NCI-H526 (cell line): ENCODE measurements at places on chromosomes 2 and 18.

- DNase-seq, result no peak
These were observed 212.3 kb downstream of the CDH20 start for GRCh38 chr18:61545281-61546245.

DNA sequence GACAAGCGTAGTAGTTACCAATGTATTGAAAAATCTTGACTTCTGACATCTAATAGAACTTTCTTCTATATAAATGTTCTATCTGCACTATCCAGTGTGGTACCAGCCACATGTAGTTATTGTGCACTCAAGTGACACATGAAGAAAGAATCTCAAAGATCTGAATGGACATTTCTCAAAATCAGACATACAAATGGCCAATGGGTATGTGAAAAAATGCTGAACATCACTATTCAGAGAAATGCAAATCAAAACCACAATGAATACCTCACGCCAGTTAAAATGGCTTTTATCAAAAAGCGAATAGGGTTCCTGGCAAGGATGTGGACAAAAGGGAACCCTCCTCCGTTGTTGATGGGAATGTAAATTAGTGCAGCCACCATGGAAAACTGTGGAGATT lies 37.5 kb upstream of the SMCHD1 start:
- DNase-seq, result peak; percentile 0

- DNase-seq, result no peak
These were observed 168.8 kb downstream of the ZNF385B start for GRCh38 chr2:179692610-179693009.

- DNase-seq, result no peak
These were observed 135.9 kb downstream of the ALPK2 start for GRCh38 chr18:58492891-58493469.

- no peak for DNase-seq
These were observed 5.4 kb downstream of the CWC22 start for GRCh38 chr2:180001726-180002125.

DNA sequence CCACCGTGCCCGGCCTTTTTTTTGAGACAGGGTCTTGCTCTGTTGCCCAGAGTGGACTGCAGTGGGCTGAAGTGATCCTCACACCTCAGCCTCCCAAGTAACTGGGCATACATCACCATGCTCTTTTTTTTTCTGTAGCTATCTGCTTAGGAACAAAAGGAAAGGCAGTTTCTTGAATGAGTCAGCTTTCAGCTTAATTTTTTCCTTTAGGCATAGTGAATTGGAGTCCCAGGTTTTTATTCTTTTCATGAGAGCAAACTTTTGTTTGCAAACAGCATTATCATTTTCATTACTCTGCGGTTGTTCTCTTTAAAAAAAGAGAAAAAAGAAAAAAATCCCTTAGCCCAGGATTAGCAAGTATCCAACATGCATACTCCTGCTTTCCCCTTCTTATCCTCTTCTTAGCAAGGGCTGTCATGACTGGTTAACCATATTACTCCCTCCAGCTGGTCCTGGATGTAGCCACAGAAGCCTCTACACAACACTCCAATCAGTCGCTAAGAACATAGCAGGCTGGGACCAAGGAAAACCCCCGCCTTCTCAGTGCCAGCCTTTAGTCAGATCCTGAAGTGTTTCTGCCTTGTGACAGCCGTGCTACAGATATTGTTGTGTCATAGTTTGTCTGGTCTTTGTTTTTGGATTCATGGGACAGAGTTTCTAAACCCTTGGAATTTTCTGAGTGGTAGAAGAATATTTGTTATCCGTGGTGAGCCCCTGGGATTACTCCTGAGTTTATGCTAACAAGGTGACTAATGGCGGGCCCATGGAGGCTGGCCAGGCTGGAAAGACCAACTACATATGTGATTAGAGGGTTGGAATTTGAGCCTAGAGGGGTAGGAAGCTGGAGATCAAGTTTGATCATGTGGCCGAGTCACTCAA lies 23.3 kb upstream of the ST3GAL5 start:
- DNase-seq, result no peak

GRCh38 chr2:22692746-22693145 lies 692.2 kb upstream of the KLHL29 start:
- no peak for DNase-seq

DNA sequence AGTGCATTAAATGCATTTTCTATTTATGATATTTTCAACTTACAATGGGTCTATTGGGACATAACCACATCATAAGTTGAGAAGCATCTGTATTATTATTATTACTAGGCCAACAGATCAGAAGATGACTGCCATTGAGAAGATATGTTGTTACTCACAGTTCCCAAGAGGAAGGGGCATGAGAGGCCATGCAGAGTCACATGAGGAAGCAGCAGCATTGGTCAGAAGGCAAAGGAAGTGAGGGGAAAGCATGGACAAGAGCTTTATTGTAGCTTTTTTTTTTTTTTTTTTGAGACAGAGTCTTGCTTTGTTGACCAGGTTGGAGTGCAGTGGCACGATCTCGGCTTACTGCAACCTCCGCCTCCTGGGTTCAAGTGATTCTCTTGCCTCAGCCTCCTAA lies 66.2 kb upstream of the LCLAT1 start:
- no peak for DNase-seq

DNA sequence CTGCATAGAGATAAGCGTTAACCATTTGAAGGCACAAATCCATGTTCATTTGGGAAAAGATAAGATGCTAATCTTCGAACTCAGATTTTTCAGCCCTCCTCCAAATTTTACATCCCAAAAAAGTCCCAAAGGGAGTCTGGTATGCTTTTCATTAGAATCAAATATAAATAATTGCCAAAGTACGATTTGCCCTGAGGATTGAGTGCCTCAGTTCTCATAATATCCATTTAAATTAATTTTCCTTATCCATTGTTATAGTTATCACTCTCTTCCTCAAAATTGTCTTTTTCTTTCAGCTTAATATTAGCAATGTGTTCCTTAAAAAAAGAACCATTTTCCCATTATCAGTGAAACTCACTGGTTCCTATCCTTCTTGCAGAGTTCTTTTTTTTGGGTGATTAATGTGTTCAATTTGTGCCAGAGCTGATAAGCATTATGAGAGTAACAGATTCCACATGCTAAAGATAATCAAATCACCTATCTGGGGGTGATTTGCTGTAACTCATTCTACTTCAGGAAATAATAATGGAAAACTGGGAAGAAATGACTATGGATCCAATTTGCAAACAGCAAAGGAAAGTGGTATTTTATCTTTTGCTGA lies 686 bp downstream of the HNMT start:
- DNase-seq, result no peak

- DNase-seq, result no peak
These were observed 6.4 kb upstream of the IL1RL1 start for GRCh38 chr2:102304711-102305611.
